ENCODE measurements at places on chromosomes 3 and 15.

DNA sequence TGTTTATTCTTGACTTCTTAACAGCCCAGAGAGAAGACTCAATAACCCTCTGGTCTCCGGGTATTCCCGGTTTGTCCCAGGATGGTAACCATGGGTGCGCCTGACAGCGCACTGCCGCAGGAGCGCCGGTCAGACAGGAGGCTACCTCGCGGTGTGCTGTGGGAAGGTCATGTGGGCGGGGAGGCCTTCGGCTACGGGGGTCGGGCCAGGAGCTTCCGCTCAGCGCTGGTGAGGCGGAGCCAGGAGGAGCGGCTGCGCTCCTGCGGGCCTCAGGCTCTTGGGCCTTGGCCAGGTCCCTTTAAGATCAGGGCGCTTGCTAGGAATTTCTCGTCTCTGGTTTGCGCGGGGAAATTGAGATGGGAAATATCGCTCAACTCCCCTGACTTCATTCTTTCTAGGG, 182.3 kb upstream of the NDN start:
- DNase-seq: no peak

GRCh38 chr15:66269326-66270090, 16.0 kb upstream of the MEGF11 start:
- no peak for DNase-seq

- no peak for DNase-seq
These were observed 17.2 kb downstream of the TUBGCP5 start for GRCh38 chr15:23022156-23022555.

DNA sequence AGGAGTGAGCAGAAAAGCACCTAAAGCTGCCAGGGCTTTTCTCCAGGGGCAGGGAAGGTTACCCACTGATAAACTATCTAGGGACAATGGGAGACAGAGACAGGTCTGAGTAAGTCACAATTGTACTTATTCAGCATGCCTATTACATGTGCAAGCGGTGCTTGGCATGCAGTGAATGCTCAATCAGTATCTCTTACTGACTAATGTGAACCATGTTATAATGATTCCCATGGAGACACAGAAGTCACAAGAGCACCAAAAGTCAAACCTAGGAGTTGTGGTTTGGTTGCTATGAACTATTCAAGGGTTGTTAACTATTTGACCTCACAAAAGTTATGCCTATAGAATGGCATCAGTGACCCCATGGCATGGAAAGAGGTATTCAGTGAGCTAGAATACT, 50.0 kb upstream of the RASGRP1 start:
- no peak for DNase-seq

Data from caudate nucleus (tissue), 63 donors.